ENCODE measurements at places on chromosomes 1 and 21.
A peak's percentile ranks its signal among the peaks of the same experiment; 100 is the strongest.

DNA sequence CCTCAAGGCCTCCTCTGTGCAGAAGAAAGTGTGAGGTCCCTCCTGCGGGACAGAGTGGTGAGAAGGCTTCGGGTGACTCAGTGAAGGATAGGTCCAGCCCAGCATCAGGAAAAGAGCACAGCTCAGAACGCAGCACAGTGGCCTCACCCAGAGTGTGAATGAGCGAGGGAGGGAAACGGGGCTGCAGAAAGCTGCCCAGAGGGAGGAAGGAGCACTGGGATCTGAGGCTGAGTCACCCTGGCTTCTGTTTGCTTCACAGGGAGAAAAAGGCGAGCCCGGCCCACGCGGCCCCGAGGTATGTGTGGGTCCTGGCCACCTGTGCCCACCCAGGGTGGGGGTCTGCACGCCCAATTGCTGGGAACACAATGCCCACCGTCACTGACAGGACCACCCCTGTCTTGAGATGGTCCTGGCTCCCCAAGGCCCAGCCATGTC lies 24.3 kb downstream of the COL6A2 start:
- DNase-seq = no peak

- no peak for DNase-seq
Observed at GRCh38 chr1:233478611-233479010, 135.3 kb upstream of the KCNK1 start.

DNA sequence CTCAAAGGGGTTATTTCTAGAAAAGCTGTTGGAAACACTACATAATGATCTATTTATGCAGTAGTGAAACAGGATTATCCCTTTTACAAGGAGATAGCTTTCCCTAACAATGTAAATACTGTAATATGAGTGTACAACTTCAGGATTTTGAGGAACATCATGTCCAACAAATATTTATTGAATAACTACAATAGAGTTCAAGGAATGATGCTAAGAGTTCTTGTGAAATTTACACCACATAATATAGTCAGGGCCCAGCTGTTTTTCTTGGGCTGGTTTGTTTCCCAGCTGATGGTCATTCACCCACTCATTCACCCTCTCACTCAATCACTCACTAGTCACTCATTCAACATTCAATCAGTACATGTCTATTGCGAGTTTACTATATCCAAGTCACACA lies 12.3 kb upstream of the LYPLAL1 start:
- no peak for DNase-seq

- no peak for DNase-seq
Observed at GRCh38 chr1:17184161-17184665, 20.7 kb upstream of the PADI1 start.

GRCh38 chr1:24932284-24932683 lies 2.2 kb upstream of the RUNX3 start:
- peak; percentile 44 for DNase-seq

DNA sequence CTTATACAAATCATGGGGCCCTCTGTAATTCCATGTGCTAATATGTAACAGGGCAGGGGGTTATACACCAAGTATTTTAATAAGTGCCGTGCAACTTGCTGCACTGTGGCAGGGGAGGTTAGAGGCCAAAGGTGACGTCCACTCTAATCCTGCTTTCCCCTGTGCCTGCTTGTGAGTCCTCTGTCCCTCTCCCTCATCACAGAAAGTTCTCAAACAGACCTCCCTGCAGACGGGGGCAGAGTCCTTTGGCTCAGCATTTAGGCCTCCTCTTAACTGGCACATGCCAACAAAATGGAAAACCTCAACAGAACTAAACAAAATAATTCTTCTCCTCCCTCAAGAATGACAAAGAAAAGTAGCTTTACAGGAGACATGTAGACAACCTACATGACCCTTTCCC lies 2.9 kb downstream of the RXRG start:
- no peak for DNase-seq

DNA sequence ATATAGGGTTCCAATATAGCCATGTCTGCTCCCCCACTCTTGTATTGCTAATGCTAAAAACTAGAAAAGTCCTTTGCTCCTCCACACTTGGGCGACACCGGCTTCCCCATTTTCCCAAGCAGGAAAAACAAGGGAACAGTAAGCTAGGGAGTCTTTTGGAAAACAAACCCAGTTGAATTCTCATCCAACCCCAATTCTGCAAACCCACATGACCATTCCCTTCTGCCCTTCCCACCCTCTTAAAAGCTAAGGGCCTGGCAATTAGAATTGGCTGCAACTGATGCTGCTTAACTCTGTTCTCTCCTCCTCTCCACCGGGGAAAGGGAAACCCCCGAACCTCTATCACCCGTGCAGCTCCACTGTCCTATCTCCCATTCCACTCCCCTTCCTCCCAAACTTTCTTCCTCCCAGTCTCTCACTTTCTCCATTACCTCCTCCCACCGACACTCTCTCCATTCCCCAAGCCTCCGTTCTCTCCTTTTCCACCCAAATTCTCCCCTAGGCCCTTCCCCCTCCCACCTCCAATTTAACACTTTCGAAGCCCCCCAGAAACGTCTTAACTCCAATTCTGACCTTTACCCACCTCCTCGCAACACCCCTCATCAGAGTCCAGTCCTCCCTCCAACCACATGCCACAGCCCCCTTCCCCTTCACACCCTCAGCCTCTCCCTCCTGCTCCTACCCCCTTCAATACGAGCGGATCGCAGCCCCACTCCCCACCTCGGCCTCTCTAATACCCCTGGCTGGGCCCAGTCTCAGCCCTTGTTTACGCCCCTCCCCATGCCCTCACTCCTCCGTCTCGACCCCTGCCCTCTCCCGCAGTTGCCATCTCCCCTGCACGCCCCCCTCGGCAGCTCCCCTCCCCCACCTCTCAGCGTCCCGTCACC lies 701 bp downstream of the DEDD start:
- no peak for DNase-seq

GRCh38 chr1:52917156-52917555 lies 4.4 kb downstream of the ECHDC2 start:
- DNase-seq = no peak

DNA sequence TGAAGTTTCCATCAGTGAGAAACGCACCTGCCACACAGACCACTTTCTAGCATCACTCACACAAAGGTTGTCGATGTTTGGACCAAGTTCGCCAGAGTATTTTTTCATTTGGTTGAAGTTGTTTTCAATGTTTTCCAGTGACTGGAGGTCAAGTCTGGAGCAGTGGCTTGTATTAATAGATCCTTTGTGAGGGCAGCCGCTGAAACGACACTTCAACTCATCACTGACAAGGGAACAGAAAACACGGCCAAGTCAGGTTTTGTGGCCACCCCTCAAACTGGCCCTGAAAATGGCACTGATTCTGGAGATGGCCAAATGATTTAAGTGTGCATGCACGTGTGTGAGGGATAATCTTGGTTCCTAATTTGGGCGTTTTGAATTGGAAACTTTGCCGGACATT lies 675.6 kb downstream of the SMYD3 start:
- no peak for DNase-seq

DNA sequence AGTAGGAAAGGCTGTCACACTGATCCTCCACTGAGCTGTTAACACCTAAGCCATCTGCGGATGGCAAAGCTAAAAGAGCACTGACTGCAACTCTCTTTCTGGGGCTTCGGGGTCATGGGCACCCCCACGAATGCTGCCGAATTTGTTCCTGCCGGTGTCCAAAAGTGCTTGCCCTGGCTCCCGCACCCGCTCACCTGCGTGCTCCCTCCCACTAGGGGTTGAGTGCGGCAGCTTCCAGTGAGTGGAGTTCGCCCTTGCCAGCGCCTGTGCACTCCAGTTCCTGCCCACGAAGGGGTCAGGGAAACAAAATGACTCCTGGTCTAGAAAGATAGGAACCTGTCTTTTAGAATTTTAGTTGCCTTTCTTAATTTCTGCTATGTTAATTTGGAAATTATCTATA lies 78.7 kb downstream of the IFI44 start:
- DNase-seq = no peak

- DNase-seq = no peak
Observed at GRCh38 chr1:2554621-2555387, 1.4 kb upstream of the TNFRSF14 start.

GRCh38 chr1:37995751-37996345 lies 6.0 kb upstream of the SF3A3 start:
- DNase-seq = no peak

DNA sequence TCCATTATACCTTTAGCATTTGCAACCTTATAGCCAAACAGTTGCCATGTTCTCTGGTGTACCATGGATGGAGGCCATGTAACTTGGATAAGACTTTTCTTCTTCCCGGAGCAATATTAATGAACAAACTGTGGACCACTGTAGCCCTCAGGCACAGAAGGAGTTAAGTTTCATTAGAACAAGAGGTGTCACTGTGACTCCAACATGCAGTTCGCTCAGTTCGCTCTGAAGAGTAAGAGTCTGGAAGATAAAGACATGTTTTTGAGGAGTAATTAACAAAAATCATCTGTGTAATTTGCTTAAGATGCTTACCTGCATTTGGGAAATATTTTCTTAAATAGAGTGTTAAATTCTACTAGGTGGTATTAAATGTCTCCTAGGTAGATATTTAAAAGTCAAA lies 4.1 kb downstream of the KIF26B start:
- DNase-seq = no peak

DNA sequence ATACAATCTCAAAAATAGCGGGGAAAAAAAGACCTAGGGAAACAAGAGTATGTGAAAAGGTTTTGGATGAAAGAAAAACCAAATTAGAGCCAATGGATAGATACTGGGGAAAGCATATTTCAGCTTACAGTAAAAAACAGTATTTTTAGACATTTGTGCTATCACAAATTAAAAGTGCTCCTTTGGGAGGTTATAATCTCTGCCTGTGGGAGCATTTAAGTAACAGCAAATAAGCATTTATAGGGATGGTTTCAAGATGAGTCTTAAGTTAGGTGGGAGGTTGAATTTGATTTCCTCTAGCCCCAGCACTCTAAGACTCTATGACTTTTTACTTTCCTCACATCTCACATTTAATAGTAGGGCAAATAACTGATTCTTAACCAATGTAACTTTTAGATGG lies 79.6 kb upstream of the SLFNL1 start:
- DNase-seq = no peak

DNA sequence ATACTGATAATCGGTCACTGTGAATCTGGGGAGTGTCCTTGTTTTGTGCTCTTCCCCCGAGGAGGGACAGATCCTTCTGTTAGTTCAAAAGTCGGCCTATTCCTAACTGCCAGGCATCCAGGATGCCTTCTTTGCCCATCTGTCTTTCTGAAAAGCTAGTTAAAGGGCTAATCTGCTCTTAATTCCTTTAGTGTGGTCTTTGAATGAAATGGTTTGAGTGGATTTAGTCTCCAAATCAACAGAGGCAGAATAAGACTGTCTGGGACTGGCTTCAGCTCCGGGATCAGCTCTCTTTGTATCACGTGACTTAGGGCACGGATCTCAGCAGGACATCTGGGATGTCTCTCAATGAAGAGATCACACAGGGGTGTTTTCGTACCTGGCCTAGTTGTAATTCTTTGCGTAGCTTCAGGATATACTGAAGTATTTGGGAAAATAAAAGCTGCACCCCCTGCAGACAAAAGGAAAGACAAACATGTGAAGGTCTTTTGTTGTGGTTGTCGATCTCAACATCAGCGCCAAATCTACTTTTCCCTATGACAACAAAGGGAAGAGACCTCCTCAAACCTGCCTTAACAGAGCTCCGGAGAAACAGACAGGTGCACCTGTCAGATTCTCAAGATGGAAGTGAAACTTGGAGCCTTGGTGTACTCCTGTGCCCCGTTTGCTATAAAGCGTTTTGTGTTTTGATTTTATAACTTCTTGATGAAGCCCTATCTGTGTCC lies 97.9 kb downstream of the ERG start:
- DNase-seq = no peak

DNA sequence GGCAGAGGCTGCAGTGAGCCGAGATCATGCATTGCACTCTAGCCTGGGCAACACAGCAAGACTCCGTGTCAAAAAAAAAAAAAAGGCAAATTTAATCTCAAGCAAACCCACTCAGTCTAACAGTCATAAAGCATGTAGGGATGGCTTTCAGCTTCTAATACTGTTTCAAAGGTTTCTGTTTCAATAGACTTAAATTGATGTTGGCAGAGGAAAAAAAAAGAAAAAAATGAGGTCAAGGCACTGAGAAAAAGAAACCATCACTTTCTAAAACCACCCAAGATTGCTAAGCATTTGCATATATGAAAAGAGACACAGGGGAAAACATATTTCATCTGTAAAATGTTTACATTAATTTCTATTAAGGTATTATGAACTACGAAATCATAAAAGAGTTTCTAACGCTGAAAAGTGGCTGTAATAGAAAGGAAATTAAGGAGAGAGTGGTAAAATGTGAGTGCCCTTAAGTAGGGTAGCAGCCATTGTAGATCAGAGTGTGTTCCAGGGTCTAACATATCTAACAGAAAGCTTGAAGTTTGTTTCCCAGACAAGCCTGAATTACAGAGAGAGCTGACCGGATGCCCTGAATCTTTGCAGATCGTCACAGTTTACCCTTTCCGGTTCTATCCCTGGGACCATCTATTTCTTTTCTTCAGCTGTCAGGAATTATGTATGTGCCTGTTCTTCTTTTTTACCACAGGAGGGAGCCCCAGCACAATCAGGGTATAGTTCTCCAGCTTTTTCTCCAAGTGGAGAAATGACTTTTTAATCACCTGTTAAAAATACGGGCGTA lies 70.0 kb downstream of the PLD5 start:
- DNase-seq = no peak

DNA sequence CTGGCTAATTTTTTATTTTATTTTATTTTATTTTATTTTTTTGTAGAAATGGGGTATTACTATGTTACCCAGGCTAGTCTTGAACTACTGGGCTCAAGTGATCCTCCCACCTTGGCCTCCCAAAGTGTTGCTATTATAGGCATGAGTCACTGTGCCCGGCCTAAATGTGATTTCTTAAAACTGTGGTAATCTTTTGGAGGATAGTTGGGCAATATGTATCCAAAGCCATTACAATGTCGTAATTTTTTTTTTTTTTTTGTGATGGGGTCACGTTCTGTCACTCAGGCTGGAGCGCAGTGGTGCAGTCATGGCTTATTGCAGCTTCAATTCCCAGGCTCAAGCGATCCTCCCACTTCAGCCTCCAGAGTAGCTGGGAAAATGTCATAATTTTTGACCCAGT lies 14.2 kb downstream of the ETV3L start:
- DNase-seq = no peak

DNA sequence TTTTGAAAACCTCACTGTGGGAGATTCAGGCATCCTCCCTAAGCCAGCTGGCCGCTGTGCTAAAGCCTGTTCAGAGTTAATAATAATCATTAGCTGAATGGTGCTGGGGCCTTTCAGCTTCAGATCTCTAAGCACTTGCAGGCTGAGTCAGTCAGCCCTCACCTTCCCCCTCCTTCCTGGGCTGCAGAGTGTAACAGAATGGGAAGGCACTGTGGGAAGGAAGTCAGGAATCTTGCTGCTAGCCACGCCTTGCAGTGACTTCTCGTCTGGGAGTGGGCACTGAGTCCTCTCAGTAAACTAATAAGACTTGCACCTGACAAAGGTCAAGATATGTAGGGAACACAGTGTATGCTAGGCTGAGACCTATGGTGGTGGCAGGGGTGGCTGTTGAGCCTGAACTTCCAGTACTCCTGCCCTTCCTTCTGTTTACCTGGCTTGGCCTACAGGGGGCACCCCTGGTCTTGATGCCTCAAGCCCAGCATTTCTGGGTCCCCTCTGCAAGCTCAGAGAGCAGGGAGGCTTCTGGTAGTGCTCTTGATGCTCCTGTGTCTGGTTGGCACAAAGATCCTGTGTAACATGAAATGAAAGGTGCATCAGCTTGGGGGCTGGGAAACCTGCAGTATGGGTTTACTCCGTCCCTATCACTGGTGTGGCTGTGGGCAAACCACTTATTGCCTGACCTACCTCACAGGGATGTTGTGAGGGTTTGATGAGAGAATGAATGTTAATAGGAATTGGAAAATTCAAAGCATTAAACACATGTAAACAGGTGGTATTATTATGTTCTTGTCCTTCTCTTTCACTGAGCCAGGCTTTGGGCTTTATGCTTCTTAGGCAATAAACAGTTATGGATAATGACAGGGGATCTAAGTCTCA lies 6.0 kb downstream of the CYB561D1 start:
- peak; percentile 32 for DNase-seq

Data from activated T-cell treated with anti-CD3 and anti-CD28 coated beads for 4 hours (primary cell).